K562 (cell line): ENCODE measurements at places on chromosomes 2 and 18.

- no peak for DNase-seq
Observed at GRCh38 chr2:161039071-161039470, 121.2 kb upstream of the TANK start.

DNA sequence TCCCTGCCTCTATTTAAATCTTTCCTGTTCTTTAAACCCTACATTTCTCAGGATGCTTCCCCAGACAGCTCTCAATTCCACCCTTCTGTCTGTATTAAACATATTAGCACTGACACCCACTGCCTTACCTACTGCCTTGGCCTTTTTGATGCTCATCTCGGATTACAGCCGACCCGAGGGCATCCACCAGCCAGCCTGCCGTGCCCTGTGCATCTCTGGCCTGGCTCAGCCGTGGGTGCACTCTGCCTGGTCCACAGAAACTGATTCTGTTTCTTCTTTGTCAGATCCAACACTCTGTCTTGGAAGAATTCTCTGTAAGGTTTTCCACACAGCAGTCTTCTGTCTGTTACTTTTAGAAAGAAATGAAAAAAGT, 27.2 kb downstream of the TANC1 start:
- no peak for DNase-seq

- DNase-seq: no peak
Observed at GRCh38 chr18:45221363-45221762, 393.9 kb upstream of the SLC14A2 start.

- DNase-seq: no peak
Observed at GRCh38 chr2:173830170-173830569, 135.0 kb downstream of the SP3 start.

DNA sequence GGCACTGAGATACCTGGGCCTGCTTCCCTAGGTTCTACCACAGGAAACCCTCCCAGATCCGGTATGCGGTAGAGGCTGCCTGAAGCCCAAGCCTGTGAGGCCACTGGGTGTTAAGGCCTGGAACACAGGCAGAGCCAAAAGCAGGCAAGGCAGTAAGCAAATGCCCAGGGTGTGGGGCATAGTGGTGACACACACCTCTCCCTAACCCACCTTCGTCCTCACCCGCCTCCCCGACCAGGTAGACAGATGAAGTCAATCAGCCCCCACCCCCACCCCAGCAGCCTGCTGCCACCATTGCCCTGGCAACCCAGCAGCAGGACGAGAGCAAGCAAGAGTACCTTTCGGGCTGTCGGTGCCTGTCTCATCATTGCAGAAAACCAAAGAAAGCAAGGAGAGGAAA, 6.1 kb downstream of the DCTN1 start:
- no peak for DNase-seq

DNA sequence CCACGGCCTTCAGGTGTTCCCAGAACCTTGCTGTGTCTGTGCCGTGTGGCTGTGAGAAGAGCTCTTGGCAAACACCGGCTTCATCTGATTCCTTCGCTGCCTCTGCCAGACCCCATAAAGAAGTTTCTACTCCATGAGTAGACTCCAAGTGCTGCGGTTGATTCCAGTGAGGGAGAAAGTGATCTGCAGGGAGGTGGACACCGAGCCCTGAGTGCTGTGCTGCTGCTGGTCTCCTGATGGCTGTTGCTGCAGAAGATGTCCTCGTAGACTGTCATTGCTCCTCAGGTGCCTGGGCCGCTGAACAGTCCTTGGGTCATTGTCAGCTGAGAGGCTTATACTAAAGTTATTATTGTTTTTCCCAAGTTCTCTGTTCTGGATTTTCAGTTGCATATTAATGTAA, 19.6 kb downstream of the ASB1 start:
- DNase-seq: no peak

DNA sequence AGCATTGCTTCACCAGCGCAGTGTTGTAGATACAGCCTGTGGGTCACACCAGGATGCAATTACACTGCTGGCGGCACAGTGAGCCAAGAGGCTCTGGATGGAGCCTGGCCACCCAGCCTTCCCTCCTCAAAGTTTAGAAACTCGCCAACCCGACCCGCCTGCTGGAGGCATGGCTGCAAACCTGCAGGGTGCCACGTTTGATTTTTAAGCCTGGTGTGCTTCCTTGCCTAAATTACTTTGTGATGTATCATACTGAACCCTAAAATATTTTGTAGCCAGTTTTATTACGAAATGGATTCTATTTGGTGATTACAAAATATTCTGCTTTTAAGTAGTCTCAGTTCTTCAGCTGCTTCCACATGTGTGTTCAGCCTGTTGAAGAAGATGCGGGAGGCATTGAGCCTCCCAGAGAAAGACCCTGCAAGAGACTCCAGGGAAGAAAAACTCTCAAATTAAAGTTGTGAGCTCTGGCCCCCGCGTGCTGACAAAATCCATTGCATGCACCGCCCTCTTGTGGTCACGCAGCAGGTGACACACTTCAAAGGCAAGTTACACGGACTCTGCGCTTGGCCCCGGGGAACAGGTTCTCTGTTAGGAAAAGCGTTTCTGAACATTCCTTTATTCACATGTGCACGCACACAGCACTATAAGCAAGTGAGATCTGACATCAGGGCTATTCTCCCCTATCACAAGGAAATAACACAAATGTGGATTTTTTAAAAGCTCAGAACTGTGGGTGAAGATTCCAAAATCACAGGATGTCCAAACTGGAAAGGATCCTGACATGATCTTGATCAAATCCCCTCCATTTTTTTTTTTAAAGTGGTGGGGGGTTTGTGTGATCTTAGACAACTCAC, 63.0 kb upstream of the TWIST2 start:
- DNase-seq: peak; percentile 48

GRCh38 chr2:9762164-9762563, 81.1 kb upstream of the TAF1B start:
- no peak for DNase-seq

GRCh38 chr2:77108915-77109314, 413.3 kb downstream of the LRRTM4 start:
- no peak for DNase-seq

GRCh38 chr2:237774811-237775553, 23.6 kb upstream of the RBM44 start:
- peak; percentile 52 for DNase-seq
